ENCODE measurements at places on chromosomes 3 and 15.

DNA sequence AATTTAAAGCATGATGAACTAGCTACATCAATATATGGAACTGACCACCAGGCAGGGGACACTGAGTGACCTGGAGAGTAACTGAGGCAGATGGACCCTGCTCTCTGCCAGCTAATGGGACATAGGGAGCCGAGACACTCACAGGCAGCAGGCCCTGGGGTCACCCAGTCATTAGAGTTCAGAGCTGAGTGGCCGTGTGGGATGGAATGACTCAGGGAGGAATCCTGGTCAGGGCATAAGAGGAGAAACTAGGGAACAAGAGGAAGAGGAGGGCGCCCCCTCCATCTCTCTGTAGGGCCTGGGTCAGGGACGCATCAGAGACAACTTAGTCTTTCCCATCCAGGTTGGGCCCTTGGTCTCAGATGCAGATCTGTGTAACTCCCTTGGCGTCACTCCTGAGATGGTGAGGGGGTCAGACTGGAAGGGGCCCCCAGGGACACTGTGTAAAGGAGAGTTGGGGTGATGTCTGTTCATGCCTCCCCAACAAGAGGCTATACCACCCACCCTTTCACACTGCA is 39.8 kb downstream of the CCDC12 start:
- no peak for DNase-seq

DNA sequence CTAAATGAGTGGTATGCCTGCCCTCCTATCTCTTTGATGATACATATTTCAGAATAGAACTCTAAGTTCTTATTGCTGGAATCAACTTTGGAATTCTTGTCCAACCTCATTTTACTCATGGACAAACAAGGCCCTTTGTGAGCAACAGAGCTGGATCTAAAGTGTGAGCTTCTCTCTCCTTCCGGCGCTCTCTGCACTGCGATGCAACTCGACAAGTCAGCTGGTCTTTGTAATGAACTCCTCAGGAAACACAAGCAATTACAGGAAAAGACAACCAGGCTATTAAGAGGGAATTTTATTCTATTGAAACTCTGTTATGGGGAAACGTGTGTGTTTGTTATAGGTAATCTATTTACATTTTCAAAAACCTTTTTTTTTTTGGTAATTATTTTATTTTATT is 20.3 kb upstream of the NRROS start:
- DNase-seq: peak; percentile 49

DNA sequence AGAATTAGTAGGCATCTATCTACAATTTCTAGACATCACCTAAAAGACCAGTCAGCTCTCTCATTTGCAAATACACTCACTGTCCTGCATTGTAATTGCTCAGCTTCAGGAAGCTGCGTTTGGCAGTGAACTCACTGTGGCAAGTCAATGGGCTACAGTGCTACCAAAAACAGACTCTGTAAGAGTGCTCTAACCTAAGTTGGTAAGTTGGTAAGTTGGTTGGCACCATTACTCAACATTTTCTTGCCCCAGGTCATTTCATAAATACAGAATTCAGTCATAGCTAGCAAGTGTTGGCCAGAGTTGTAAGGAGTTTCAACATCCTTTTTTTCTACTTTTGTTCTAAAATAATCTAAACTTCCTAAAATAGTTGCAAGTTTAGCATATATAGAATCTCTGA is 466.3 kb downstream of the NAALADL2 start:
- DNase-seq: no peak

DNA sequence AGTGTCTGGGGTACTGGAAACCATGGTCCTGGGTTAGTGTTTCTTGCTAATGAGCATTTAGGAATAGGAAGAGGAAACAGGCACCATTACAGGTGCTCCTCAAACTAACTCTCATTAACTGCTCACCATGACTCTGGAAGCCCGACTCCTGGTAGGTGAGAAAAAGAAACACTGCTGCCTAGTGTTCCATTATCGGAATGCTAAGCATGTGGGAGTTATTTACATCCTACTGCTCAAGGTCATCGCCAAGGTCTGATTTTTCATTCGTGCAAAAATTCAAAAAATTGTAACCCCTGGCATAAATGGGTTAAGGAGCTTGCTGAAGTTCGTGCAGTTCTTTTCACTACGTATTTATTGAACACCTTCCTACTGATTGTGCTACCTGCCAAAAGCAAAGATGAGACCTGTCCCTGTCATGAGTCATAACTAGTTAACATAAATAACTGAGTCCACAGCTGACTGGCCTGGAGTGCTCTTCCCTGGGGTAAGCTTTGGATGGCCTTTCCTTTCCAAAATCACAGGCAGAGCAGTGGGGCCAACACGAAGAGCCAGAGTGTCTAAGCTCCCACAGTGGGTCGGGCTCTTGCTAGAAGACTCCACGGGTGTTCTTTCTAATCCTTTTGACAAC is 22.7 kb upstream of the PAQR5 start:
- no peak for DNase-seq

GRCh38 chr3:124336067-124336656 is 344.2 kb upstream of the ROPN1 start:
- DNase-seq: no peak

GRCh38 chr3:39118079-39118478 is 10.6 kb downstream of the TTC21A start:
- DNase-seq: no peak

DNA sequence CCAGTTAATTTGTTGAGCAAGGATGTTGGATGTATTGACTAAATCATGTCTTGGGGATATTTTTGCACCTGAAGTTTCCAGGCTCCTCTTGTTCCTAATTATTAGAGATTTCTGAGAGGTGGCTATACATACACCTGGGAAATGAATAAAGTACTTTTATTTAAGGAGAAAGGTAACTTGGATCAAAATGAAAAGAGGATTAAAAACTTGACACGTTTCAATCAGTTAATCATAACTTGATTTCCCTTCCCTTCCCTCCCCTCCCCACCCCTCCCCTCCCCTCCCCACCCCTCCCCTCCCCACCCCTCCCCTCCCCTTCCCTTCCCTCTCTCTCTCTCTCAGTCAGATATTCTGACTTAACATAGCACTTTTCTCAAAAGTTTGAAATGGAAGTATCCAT is 126.3 kb downstream of the KCNH8 start:
- no peak for DNase-seq

DNA sequence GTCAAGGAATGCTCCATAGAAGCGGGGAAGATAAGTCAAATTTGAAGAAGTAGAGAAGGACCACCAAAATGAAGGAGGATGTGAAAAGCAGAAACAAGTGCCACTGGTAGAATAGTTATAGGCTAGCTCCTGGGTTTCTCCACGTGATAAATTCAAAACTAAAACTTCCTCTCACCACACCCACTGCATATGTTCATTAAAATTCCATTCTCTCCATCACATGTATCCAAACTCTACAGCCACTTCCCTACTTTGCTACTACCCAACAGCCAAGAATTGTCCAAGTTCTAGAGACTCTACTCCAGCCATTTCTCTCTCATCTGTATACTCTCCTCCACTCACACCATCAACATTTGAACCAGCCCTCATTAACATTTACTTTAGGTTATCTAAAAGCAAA is 60.5 kb downstream of the COL8A1 start:
- DNase-seq: no peak

GRCh38 chr3:184636741-184637316 is 75.0 kb downstream of the MAGEF1 start:
- peak; percentile 64 for DNase-seq

DNA sequence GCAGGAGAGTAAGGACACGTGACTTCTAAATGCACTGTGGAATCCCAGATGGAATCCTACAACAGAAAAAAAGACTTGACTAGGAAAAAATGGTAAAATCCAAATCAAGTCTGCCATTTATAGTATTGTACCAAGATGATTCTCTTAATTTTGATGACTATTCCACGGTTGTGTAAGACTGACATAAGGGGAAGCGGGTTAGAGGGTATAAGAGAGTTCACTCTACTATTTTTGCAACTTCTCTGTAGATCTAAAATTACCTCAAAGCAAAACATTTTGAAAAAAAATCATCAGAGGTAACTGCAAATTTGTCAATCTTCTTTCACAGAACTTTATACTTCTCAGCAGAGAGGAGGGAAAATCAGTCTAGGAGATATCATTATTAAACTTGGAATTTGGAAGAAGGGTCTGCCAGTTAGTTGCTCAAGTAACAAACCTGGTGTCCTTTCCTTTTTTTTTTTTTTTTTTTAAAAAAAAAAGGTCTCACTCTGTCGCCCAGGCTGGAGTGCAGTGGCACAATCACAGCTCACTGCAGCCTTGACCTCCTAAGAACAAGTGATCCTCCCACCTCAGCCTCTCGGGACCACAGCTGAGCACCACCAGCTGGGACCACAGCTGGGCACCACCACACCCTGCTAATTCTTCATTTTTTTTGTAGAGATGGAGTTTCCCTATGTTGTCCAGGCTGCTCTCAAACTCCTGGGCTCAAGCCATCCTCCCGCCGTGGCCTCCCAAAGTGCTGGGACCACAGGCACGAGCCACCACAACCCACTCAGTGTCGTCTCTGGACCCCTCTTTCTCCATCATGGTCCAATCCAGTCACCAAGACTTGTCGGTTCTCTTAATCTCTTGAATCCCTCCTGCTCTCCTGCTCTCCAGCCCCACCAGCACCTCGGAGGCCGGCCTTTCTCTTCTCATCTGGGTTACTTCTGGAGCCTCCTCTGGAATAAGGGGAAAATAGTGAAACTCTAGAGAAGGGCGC is 14.9 kb upstream of the HES1 start:
- no peak for DNase-seq

DNA sequence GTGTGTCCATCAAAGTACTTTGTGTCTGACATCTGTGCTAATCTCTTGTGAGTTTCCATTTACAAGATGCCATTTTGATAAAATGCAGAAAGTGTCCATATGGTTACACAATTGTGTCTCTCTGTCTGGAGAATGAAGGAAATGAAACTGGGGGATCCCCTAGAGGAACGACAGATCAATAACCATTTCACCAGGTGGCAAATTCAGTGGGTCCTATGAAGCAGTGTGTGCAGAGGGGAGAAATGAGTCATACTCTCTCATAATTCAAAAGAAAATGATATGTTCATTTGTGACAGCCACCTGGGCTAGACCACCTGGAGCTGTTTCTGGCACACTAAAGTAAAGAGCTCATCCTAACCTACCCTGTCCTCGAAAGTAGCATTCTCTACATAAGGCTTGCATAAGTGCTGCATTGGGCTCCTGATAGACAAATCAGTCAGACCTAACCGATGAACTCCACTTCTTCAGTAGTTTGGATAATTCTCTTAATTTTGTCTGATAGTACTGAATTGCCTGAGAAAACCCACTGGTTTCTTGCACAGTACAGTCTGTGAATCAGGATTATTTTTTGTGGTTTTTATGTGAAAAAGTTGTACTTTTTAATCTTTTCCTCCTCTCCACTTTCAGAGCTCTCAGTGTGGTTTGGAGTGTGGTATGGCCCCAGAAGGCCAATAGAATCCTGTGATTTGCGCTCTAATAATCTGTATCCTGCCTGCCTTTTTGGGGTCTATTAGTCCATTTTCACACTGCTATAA is 10.3 kb upstream of the CD47 start:
- no peak for DNase-seq

DNA sequence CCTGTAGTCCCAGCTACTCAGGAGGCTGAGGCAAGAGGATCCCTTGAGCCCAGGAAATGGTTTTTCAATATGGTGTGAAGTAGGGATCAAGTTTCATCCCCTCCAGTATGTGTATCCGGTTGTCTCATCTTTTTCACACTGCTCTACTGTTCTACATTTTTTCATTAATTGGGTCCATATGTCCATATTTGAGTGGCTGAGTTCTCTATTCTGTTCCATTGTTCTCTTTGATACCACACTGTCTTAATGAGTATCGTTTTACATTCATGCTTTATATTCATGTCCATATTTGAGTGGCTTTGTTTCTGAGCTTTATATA is 81.6 kb upstream of the LRRFIP2 start:
- no peak for DNase-seq

DNA sequence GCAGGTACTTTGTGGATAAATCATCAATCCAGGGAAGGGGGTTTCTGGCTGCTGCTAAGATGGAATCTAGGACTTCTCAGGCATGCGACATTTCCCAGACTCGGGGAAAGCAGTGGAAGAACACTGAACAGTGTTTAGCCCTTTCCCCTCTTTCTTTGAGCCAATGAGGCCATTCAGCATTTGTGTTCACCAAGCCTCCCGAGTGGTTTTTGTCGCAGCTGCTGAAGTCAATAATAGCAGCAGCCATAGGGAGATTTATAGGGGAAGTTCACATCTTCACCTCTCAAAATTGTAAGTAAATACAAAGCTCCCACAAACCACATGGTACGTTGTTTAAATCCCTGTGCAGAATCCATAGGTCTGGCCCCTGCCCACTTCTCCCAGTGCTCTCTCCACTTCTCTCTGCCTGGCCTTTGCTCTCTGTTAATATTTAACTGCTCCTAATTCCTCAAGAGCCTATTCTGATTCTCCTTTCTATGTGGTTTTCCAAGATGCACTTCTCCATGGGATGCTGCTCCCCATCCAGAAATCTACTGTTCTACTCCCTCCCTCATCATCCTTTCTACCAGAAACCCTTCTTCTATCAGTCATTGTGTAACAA is 230.7 kb downstream of the SHQ1 start:
- no peak for DNase-seq

DNA sequence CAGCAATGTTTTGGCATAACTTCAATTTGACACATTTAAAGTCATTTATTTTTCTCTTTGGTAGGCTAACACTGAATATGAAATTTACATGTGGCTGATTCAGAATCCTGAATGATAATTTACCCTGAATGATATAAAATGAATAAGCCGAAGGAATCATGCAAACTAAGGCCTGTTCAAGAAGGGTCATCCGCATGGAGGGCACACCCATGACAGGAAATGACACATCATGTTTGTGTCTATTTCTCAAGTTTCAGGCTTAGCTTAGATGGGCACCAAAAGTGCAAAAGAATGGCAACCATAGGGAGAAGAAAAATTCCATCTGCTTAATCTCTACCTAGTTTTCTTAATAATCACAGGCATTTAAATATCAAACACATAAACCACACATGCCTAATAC is 141.5 kb downstream of the DUT start:
- no peak for DNase-seq

- DNase-seq: no peak
Observed at GRCh38 chr15:52252781-52253180, 42.8 kb downstream of the MYO5C start.

DNA sequence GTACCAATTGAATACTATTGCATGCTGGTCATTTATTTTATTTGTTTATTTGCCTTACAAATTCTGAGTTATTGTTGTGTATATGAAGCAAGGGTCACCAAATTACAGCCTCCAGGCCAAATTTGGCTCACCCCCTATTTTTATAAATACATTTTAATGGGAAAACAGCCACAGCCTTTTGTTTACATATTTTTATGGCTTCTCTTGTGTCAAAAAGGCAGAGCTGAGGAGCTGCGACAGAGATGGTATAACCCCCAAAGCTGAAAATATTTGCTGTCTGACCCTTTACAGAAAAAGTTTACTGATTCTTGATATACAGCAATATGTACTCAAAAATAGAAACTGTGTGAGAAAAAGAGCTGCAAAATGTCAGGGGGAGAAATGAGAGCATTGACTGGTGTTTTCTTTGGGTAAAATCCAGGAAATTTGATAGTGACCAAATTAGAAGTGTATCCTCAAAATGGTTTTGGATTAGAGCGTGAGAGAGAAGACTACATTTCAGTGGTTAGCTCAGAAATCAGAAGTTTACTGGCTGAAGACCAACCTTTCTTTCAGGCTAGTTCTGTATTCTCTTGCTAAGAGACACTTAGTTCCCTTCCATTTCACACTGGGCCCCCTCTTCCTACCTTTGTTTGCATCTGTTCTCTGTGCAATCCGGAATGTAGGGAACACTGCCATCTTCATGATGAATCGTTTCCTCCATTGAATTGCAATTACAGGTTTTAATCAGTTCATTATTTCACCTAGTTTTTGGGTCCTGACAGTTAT is 757.8 kb downstream of the AGBL1 start:
- no peak for DNase-seq

GRCh38 chr3:107242579-107242978 is 134.7 kb upstream of the CCDC54 start:
- no peak for DNase-seq

GRCh38 chr3:144593881-144594280 is 622.3 kb downstream of the DIPK2A start:
- DNase-seq: no peak
